Fibroblast of skin of left quadriceps (primary cell): ENCODE measurements at places on chromosomes 5 and 9.

- DNase-seq: no peak
Observed at GRCh38 chr9:128161215-128161902, 1.3 kb downstream of the BBLN start.

DNA sequence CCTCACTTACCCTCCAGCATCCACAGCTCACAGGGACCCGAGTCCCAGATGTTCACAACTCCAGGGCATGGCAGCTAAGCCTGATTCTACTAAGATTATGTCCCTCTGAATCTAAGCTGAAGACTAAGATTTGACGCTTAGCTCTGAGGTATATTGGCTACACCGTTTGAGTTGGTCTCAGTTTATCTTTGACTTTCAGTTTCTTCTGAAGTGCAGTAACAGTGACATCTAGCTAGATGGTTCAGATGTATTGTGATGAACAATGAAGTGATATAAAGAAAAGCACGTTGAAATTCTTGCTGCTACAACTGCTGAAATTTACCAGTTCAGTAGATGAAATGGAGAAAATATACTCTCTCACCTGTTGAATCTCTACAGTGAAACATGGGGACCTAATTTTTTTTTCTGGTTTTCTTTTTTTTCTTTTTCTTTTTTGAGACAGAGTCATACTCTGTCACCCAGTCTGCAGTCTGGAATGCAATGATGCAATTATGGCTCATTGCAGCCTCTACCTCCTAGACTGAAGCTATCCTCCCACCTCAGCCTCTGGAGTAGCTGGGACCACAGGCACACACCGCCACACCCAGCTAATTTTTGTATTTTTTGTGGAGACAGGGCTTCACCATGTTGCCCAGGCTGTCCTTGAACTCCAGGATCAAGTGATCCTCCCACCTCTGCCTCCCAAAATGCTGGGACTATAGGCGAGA lies 15.7 kb downstream of the RFK start:
- no peak for DNase-seq

GRCh38 chr9:89168901-89169813 lies 9.5 kb downstream of the SHC3 start:
- no peak for DNase-seq

- DNase-seq: no peak
Observed at GRCh38 chr5:30838936-30839496, 354.5 kb upstream of the CDH6 start.

DNA sequence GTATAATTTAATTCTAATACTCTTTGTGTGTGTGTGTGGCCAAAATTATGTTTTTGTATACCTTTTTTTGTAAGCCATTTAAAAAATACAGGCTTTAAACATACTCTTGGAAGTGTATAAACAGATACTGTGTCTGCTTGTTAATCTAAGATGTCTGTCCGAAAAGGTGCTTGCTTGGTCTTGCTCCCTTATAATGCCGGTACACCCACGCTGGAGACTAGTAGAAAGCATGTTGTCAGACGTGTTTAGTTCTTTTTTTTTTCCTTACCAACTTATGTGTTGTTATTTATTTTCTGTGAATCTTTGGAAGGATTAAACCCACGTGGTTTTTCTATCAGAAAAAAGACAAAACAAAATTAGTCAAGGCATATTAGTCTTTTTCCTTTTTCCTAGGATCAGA lies 9.5 kb downstream of the GAPVD1 start:
- DNase-seq: no peak

DNA sequence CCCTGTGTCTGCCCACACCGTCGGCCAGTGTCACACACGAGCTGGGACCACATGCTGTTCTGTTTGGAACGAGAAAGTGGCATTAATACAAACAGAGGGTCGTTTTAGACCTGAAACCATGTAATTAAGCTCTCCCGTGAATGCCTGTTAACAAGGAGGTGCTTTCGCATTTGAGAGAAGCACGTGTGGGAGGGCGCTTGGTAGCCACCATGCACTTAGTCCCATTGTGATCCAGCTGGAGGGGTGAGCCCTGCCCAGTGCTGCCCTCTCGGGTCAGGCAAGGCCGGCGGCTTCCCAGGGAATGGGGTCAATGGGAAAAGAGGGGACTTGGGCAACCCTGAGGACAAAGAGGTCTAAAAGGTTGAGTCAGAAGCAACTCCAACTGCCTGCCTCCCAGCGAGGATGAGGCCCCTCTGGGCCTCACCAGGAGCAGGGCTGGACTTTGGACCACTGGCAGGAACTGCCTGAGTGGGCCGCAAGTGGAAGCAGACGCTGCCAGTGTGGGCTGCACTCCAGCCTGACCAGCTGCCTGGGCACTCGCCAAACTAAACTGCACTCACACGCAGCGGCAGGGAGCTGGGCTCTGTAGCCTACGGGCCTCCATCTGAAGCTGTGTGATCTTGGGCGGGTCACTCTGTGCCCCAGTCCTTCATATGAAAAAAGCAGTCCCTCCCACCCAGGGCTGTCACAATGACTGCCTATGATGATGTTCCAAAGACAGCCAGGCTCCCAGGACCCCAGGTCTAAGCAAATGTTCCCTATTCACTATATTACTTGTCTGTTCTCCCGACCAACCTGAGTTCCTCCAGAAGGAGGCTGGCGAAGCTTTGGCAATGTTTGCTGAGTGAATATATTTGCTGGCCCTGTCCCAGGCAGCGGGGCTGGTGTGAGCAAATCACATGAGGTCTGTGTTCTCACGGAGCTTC lies 195.7 kb downstream of the CDK5RAP2 start:
- DNase-seq: no peak

GRCh38 chr9:102038006-102038405 lies 299.6 kb upstream of the GRIN3A start:
- DNase-seq: no peak

DNA sequence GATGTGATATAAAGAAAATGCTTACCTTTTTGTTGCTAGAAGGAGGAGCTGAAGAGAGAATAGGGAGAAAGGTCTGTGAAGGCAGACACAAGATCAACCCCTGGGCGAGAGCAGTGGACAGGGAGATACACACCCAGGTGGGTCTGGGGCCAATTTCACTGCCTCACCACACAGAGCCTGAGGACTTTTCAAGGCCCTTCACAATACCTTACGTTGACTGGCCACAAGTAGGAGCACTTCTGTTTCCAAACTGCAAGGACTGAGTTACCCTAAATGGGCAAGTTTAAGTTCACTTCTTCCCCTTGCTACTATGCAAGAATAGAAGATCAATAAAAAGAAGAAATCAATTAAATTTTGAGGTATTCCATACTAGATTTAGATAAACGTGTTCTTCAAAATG lies 174.5 kb upstream of the SLC12A2 start:
- DNase-seq: peak; percentile 10

DNA sequence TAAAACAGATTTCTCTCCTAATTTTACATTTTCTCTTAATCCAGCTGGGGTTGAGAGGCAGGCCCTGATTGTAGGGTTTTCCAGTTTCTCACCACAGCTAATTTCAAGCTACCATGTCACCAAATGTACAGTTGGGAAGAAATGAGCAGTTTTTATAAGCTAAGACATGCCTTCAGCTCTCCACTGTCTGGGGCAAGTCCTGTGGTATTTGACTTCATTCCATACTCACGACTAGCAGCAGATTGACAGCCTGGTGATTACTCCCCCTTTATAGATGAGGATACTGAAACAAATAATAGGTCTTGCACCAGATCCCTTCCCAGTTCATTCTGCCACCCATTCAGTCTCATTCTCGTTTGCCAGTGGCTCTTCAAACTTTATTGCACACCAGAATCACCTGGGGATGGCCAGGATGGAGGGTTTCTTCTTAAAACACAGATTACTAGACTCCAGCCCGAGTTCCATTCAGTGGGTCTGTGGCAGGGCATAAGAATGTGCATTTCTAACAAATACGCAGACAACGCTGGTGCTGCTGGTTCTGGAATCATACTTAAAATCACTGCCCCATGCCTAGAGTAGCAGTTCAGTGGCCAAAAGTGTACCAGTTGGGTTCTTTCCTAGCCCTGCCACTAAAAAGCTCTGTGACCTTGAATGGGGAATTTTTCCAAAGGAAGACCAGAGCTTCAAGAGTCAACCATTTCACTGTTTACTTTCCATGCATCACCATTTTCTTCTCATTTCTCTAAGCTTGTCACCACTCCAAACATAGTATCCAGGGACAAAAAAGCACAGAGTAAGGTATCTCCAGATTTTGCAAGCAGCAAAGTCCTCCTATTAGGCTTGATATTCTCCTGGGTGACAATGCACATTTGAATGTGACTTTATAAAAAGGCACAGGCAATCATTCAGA lies 64.3 kb downstream of the CSNK1A1 start:
- DNase-seq: peak; percentile 72

DNA sequence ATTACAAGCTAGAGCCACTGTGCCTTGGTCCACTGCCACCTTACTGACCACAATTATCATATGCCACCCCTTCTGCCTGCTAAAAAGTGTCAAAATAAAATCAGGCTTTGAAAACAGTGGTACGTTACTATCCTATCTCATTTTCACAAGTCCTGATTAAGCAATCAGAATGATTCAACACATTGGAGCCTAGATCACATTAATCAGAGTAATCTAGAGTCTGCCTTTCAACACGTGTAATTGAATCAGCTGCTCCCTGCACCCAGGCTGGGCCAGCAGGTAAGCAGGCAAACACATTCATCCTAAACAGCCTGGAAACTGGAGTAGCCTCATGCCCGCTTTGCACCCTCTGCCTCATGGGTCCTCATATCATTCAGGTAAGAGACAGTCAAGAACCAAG lies 186.2 kb downstream of the DCP2 start:
- peak; percentile 65 for DNase-seq

GRCh38 chr9:76357555-76357954 lies 36.7 kb downstream of the RFK start:
- DNase-seq: no peak

- no peak for DNase-seq
Observed at GRCh38 chr5:72999916-73000315, 44.1 kb downstream of the FCHO2 start.

- DNase-seq: no peak
Observed at GRCh38 chr9:85013703-85014102, 344.2 kb downstream of the NTRK2 start.

GRCh38 chr5:59660737-59661136 lies 232.8 kb downstream of the PDE4D start:
- DNase-seq: no peak

DNA sequence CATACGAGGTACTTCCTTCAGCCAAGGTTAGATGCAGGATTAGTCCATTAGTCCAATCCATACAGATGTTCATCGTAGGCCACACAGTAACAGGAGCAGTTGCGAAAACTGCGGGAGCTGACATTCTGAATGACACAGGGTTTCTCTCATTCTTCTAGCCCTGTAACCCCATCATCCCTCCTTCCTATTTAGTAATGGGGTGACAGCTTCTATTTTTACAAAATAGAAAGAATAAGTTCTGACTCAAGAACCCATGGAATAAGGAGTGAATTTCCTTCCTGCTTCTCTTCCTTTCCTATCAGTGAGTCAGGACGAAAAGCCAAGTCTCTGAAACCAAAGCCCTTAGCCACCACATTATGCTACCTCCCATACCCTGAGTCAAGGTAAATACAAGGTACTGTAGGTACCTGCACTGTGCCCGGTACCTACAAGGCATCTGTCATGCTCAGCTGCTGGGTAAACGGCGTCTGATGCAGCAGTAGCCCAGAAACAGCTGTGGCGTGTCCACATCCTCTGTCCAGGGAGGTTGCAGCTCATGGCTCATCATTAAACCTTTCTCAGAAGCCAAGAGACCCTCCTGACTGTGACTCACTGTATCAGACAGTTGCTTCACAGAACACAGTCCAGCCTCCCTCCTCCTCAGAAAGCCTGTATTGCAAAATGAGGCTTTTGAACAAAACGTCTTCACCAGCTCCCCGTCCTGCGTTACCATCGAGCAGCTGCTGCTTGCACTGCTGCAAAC lies 84.2 kb downstream of the ESM1 start:
- DNase-seq: no peak

- DNase-seq: no peak
Observed at GRCh38 chr9:83430681-83431080, 107.5 kb downstream of the FRMD3 start.

DNA sequence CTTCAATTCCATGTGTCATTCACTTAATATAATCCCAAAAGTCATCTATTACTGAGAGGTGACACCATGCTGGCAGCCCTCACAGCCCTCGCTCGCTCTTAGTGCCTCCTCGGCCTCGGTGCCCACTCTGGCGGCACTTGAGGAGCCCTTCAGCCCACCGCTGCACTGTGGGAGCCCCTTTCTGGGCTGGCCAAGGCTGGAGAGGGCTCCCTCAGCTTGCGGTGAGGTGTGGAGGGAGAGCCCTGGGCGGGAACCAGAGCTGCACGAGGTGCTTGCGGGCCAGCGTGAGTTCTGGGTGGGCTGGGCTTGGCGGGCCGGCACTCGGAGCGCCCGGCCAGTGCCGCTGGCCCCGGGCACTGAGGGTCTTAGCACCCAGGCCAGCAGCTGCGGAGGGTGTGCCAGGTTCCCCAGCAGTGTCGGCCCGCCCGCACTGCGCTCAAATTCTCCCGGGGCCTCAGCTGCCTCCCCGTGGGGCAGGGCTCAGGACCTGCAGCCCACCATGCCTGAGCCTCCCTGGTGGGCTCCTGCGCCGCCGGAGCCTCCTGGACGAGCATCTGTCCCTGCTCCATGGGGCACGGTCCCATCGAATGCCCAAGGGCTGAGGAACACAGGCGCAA lies 374.1 kb downstream of the ELAVL2 start:
- DNase-seq: no peak

- no peak for DNase-seq
Observed at GRCh38 chr9:33794560-33794959, 801 bp upstream of the PRSS3 start.

DNA sequence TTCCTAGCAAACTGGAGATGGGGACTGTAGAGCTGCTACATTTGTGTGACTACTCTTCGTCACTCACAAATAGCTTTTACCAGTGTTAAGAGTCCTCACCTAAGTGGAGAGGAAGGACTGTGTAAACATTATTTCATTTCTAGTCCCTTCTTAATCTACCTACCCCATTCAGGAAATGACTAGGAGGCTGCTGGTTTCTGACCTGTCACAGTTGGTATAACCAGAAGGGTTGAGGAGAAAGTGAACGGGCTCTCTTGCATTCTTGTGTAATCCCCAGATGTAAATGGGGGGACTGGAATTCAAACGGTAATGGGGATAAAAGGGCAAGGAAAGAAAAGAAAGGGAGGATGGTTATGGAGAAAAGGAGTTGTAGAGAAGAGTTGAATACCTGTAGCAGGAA lies 35.4 kb upstream of the BNIP1 start:
- no peak for DNase-seq

- no peak for DNase-seq
Observed at GRCh38 chr5:160268121-160268520, 38.8 kb downstream of the FABP6 start.

- DNase-seq: no peak
Observed at GRCh38 chr5:172351240-172351778, 67.7 kb upstream of the UBTD2 start.

DNA sequence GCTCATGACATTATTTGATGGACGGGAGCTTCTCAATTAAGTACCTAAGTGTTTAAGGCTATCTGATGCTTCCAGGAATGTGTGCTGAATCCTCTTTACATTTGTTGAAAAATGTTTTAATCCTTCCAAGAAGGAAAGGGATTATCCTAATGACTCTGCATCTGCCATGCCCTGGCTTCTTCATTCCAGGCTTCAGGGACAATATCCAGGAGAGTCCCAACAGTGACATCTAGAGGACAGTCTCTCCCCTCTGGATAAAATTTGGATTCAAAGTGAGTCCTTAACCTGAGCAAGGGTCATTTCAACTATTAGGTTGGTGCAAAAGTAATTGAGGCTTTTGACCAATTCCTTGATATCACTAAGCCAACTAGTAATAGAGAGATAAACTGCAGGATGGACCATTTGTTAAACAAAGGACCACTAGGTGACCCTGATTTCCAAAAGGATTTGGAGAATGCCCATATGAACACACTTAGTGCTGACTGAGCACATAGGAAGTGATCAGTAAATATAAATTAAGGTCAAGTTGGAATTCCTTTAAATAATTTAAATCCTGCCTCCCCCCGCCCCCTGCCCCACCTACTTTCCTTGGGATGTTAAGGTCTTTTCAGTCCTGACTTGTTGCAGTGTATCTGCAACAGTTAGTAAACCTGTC lies 19.1 kb downstream of the TNFSF8 start:
- peak; percentile 46 for DNase-seq
